ENCODE measurements at places on chromosomes 13 and 19.

GRCh38 chr13:111184458-111185401, 69.6 kb downstream of the ARHGEF7 start:
- no peak for DNase-seq

GRCh38 chr13:94128430-94128829, 351.1 kb downstream of the DCT start:
- no peak for DNase-seq

GRCh38 chr19:11624069-11624463, 26.8 kb downstream of the ZNF627 start:
- no peak for DNase-seq

DNA sequence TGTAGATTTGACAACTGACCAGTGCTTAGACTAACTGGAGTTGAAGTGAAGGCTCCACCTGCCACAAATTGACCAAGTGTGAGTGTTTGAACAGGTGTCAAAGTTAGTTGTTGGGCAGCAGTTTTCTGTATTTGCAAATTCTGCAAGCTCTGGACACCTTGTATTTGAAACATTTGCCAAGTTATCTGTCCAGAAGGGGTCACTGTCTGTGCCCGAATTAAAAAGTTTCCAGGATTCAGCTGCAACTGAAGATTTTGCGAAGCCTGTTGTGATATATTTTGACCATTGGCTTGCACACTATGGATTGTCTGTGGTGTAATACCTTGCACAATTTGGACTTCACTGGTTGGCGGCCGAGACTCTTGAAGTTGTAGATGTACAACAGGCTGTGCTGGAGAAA, 1690.7 kb downstream of the SLITRK5 start:
- no peak for DNase-seq
